ENCODE measurements at places on chromosomes 11 and 22. TPM values are rescaled to one million over a fixed set of nuclear protein-coding genes. Genes with fewer than 3 reads are reported as not detected.

Gene ADAMTS8
- polyA plus RNA-seq, result 1.6 TPM

Gene MOGAT2
- 1.1 TPM for polyA plus RNA-seq

Gene SIK3
- 12.3 TPM for polyA plus RNA-seq

Gene C11orf16
- polyA plus RNA-seq, result 0.28 TPM

Gene EHF
- polyA plus RNA-seq, result 4.7 TPM

Gene RIC3
- 10.5 TPM for polyA plus RNA-seq

Gene NXPE1
- not detected for polyA plus RNA-seq

Gene FGF4
- not detected for polyA plus RNA-seq

Gene KDM4E
- polyA plus RNA-seq, result not detected

Gene OSM
- 0.56 TPM for polyA plus RNA-seq

DNA sequence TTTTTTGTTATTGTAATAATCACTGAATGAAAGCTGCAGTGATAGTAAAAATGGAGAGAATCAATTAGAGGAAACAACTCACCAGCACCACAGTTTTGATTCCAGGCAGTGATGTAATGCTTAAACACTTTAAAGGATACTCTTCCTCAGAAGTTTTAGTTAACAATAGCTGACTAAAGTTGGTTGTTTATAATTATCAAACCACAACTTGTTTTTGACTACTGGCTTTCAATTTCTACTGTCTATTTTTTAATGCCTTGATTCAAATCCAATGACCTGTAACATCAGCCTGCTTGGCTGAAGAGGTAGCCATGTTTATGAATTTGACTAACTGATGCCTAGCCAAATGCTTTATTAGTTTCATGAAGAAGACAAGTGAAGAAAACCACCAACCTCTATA is 18.2 kb upstream of the CASP12 start:
- no peaks in the 10 kb centered on the region for H3K36me3 ChIP-seq
- no peak for DNase-seq
- H3K4me3 ChIP-seq, result no peak overlapping the region
- H3K27me3 ChIP-seq, result no peaks in the 10 kb centered on the region
- H3K4me1 ChIP-seq, result no peaks in the 10 kb centered on the region

DNA sequence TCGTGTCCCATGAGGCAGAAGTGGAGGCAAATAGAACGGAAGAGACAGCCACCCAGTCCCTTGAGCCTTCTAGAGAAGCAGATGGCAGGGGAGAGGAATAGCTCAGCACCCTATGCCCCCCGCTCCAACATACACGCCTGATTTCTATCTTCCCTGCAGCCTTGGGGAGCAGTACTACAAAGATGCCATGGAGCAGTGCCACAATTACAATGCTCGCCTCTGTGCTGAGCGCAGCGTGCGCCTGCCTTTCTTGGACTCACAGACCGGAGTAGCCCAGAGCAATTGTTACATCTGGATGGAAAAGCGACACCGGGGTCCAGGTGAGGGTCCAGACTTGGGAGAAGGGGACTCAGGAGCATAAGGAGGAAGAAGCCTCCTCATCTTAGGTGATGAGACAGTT is 6.6 kb downstream of the DPF2 start:
- H3K27me3 ChIP-seq, result no peaks in the 10 kb centered on the region
- H3K4me1 ChIP-seq, result peaks cover 3% of the 10 kb centered on the region
- H3K4me3 ChIP-seq, result no peak overlapping the region
- no peak for DNase-seq
- peaks cover 13% of the 10 kb centered on the region for H3K36me3 ChIP-seq
- H3K27ac ChIP-seq, result no peak overlapping the region

DNA sequence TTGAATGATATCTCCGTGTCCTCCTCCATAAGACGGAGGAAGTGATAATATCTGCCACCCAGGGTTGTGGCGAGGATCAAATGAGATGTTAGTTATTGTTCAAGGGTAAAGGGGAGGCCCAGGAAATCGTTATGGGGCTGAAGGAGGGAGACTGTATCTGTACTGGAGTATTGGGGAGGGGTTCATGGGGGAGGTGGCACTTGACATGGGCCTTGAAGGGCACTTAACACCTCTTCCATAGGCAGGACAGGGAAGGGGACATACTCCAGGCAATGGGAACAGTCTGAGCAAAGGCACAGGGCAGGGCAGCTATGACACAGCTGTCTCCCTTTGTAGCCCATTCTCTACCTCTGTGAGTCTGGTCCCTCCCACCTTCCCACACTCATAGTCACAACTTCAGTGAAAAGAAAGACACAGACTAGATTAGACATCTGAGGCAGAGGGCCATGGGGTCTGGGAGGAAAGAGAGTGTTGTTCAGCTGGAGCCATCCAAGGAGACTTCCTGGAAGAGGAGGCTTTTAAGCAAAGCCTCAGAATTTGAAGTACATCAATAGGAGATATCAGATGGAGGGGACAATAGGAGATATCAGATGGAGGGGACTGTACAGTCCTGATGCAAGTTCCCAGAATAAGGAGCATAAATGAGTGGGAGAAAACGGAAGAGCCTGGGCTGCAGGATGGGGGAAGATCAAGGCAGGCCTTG is 15.8 kb upstream of the DGKZ start:
- H3K27ac ChIP-seq, result peak overlapping the region; percentile 37
- DNase-seq, result no peak
- H3K4me3 ChIP-seq, result no peak overlapping the region
- H3K4me1 ChIP-seq, result peaks cover 18% of the 10 kb centered on the region
- no peaks in the 10 kb centered on the region for H3K27me3 ChIP-seq
- H3K36me3 ChIP-seq, result no peaks in the 10 kb centered on the region

DNA sequence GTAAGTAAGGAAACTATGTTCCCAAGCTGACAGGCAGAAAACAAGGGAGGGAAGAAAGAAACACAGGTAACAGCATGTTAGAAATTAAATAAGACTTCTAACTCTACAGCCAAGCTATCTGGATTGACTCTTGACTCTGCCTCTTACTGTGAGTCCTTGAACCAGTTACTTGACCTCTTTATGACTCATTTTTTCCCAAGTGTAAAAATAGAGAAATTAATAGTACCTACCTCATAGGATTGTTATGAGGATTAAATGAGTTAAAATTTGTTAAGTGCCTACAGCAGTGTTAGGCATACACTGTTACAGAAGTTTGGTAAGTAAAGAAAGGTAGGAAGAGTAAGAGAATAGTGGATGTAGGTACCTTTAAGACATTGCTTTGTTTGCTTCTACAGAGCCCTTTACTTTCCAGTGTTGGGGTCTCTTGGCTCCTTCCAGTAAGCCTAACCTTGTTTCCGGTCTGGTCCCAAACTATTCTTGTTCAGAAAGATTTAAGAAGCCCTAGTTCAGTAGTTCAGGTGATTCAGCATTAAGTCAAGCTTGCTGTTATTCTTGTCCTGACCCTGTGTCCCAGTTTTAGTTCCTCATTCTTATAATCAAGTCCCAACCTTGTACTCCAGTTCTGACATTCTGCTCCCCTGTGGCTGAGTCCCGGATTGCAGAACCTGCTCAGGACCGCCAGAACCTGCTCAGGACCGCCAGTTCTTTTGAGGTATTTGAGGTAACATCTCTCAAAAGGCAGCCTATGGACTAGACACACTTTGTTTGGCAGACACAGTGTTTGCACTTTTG is 963.4 kb upstream of the CCDC90B start:
- no peaks in the 10 kb centered on the region for H3K36me3 ChIP-seq
- no peaks in the 10 kb centered on the region for H3K27me3 ChIP-seq
- H3K4me3 ChIP-seq, result no peak overlapping the region
- no peak overlapping the region for H3K27ac ChIP-seq

DNA sequence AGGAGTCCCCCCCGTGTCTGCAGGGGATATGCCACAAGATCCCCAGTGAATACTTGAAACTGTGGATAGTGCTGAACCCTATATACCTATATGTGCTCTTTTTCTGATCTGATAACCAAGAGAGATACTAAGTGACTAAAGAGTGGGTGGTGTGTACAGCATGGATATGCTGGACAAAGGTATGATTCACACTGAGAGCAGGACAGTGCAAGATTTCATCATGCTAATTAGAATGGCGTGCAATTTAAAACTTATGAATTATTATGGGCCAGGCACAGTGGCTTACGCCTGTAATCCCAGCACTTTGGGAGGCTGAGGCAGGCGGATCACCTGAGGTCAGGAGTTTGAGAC is 90.2 kb upstream of the ALKBH3 start:
- H3K4me3 ChIP-seq, result no peak overlapping the region
- H3K4me1 ChIP-seq, result no peaks in the 10 kb centered on the region
- DNase-seq, result no peak
- no peaks in the 10 kb centered on the region for H3K36me3 ChIP-seq

GRCh38 chr11:129710423-129710822 is 105.2 kb upstream of the TMEM45B start:
- H3K27ac ChIP-seq, result no peak overlapping the region
- DNase-seq, result peak; percentile 28
- no peaks in the 10 kb centered on the region for H3K36me3 ChIP-seq

- H3K4me1 ChIP-seq, result no peaks in the 10 kb centered on the region
- DNase-seq, result no peak
- no peaks in the 10 kb centered on the region for H3K27me3 ChIP-seq
Measured at GRCh38 chr11:47435687-47436086, 9.4 kb upstream of the PSMC3 start.

GRCh38 chr11:119533462-119533861 is 110.5 kb upstream of the THY1 start:
- no peaks in the 10 kb centered on the region for H3K36me3 ChIP-seq
- H3K4me1 ChIP-seq, result no peaks in the 10 kb centered on the region
- H3K27ac ChIP-seq, result no peak overlapping the region

DNA sequence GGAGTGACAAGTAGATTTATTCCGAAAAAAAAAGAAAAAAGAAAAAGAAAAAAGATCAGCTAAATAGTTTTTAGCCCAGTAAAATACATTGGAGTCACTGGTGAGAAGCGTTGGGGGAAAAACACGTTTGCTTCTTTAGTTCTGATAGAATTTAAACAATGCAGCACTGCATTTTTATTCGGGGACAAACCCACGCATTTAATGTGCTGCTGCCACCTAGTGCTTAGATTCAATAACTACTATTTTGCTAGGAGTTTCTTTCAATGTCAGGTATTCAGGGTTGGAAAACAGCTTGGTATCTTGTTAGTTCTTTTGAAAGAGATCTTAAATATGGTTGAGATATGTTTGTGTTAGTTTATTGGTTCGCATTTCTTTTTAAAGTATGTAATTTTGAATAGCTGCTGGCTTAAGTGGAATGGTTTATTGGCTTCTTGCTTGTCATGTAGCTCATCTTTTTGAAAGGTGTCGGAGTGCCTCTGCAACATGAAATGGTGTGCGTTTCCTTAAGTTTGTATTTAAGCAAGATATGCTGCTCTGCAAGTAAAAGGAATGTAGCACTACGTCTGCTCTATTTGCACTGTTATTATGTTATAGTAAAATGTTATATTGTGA is 41.9 kb downstream of the SVIP start:
- H3K4me3 ChIP-seq, result no peak overlapping the region
- H3K27ac ChIP-seq, result no peak overlapping the region
- peak; percentile 83 for DNase-seq
- H3K4me1 ChIP-seq, result no peaks in the 10 kb centered on the region
- H3K36me3 ChIP-seq, result no peaks in the 10 kb centered on the region

All from kidney (tissue), 22 donors.